Inflammatory macrophage treated with lipopolysaccharide for 1 hour (primary cell): ENCODE measurements at places on chromosomes 6 and 20.

GRCh38 chr6:102390541-102390940 lies 997.0 kb downstream of the GRIK2 start:
- no peak for DNase-seq

- no peak for DNase-seq
Measured at GRCh38 chr6:143110572-143110971, 49.9 kb downstream of the AIG1 start.

DNA sequence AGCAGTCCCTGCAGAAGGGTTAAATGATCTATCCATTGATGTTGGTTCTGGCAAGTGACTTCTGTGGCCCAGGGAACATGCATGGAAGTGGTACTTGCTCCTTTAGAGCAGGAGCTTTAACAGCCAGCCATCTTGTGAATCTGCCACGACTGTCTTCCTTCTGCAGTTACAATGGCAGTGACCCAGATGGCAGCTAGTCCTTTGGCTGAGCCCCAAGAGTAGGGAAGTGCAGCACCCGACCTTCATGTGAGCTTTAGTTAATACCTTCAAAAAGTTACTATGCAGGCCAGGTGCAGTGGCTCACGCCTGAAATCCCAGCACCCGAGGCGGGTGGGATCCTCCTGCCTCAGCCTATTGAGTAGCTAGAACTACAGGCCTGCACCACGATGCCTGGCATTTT lies 66.4 kb downstream of the POPDC3 start:
- no peak for DNase-seq

GRCh38 chr6:11944111-11944510 lies 68.0 kb upstream of the HIVEP1 start:
- no peak for DNase-seq

DNA sequence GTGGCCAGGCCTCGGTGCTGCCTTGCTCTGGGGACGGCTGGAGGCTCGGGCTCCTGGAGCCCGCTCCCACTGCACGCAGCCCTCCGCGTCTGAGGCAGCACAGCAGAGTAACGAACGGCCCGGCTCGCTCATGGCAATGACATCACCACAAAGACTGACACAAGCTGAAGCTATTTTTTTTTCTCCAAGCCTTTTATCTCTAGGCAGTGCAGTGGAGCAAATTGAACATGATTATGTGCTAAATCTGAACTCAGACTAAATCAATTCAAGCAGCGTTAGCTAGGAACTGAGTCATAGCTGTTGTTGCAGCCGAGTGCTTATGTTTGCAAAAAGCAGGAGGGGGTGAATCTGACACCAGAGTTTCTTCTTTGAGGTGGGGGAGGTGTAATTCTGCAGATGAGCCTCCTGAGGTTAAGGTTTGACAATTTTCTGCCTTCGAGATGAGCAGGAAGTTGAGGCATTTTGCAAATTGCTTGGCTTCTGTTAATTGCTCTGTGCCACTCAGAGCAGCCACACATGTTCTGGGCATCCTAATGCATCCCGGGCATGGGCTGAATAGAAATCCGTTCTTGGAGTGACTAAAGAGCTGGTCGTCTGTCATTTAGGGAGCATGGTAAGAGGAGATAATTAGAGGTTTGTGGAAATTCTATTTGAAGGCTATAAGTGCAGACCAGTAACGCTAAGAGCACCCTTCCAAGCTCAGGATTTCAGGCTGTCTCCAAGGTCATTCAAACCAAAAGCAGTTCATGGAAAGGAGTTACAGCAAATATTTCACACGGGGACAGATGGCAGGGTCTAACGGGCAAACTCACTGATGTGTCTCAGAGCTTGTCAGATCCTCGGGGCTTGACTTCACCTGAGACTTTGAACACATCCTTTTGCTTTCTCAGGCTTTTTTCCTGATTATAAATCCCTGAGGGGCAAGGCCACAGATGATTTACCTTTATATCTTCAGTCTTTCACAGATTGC lies 155.1 kb upstream of the ENPP5 start:
- DNase-seq = no peak
